ENCODE measurements at places on chromosomes 5 and 9. TPM values are rescaled to one million over a fixed set of nuclear protein-coding genes. Genes with fewer than 3 reads are reported as not detected.

DNA sequence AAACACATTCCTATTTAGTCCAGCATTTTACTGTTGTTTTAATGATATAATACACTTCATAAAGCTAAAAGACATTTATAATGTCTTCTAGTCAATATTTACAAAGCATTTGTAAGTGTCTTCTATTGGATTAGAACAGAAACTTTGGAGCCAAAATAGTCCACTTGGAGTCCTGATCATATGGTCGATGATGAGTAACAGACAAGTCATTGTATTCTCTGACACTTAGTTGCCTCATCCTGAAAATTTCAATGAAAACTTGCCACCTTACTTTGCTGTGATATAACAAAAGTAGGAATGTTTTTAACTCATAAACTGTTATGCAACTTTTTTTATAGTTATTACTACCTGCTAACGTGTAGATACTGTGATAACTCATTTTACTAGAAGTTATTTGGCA, 132.5 kb downstream of the GABRB2 start:
- no peak for DNase-seq

GRCh38 chr5:124744170-124744971, 2.1 kb downstream of the ZNF608 start:
- no peak for DNase-seq

Gene SHC3
- 3.5 TPM for total RNA-seq

Gene GRIN3A
- not detected for total RNA-seq

DNA sequence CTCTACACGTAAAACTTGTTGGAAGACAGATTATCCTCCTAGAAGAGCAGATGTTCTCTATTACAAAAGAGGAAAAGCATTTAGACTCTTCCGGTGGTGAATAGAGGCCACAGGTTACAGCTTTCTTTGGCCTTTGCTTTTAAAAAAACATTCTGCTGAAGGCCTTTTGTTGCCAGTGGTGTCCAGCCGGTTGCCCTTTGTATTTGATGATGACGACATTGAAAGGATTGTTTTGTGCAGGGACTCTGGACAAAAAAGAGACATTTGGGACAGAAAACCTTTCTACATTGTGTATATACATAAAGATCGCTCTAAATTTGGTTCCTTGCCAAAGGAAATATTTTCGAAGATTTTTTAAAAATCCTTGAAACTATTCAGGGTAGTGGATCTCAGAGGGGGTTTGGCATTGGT, 180.3 kb downstream of the C9orf152 start:
- no peak for DNase-seq

Gene PCDHGB2
- 5.1 TPM for total RNA-seq

DNA sequence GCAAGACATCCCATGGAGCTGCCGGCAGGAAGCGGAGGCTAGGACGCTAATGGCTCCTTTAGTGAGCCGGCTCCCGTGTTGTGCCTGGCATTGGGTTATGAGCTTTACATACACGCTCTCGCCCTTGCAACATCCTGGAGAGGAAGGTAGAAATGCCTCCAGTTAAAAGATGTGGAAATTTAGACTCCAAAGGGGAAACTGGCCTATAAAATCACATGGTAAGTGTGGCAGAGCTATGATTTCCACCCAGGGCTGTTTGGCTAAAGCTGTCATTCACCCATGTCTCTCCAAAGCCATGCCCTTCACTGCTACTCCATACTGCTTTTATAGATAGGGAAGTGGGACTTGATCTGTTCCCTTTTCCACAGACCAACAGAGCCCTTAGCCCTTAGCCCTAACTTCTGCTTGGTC, 5.2 kb downstream of the GM2A start:
- DNase-seq, result no peak

Gene KCNV2
- total RNA-seq, result not detected

Gene PTPN3
- 4.1 TPM for total RNA-seq

DNA sequence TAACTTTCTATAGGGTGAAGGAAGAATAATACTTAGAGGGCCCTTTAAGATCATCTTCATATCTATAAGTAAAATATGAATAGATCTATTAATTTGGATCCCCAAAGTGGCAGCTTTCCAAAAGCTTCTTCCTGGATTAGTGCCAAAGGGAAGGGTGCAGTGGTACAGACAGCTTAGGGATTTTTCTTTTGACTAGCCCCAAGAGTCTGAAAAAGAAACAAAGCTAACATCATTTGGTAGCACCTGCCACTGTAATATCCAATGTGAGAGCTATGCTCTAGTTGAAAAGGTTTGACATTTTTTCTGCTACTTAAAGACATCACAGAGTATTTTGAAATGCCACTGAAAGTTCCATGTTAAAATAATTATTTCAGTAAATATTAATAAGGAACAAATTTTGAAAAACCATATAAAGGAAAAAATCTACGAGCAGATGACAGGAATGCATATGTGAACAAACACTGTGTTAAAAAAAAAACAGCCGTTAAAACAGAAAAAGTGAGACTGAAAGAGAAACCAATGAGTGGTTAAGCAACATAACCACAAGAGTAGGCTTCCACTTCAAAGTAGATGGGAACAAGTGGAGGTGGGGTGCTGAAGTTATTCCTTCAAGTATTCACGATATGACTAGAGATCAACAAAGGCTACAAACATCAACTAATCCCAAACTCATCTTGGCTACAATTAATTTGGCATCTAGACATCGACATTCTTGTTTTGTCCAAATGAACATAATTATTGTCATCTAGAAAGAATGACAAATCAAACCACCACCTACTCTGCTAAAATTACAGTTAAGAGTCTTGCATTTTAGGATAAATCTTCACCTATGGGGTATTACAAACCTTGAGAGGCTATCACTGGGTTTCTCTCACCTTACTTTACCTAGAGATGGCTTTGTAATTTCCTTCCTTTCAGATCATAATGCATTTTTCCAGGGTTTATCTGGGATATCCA, 137.5 kb downstream of the CPLANE1 start:
- DNase-seq, result no peak

Gene SGCD
- 1.1 TPM for total RNA-seq

- no peak for DNase-seq
Observed at GRCh38 chr9:128409978-128410377, 10.7 kb upstream of the CERCAM start.

DNA sequence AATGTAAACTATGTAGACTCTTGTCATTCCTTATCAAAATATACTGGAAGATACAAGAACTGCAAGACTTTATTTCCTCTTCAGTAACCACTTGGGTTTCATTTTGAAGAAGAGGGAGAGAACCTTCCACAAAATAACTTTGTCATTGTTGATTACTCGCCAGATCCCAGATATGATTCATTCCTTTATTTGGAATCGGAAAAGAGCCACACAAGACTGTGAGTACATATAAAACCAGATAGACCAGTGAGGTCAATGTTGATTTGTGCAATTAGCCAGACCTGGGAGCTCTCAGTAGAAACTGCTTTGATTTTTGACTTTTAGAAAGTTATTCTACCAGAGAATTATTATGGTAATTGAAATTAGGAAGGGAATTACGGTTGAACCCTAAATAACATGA, 146.1 kb downstream of the TMEM167A start:
- no peak for DNase-seq

Gene TMEM38B
- 20.1 TPM for total RNA-seq

Gene SV2C
- total RNA-seq, result 0.09 TPM

- DNase-seq, result no peak
Observed at GRCh38 chr9:83981126-83981871, 694 bp downstream of the RMI1 start.

GRCh38 chr9:136941231-136942111, 3.1 kb downstream of the FBXW5 start:
- no peak for DNase-seq

DNA sequence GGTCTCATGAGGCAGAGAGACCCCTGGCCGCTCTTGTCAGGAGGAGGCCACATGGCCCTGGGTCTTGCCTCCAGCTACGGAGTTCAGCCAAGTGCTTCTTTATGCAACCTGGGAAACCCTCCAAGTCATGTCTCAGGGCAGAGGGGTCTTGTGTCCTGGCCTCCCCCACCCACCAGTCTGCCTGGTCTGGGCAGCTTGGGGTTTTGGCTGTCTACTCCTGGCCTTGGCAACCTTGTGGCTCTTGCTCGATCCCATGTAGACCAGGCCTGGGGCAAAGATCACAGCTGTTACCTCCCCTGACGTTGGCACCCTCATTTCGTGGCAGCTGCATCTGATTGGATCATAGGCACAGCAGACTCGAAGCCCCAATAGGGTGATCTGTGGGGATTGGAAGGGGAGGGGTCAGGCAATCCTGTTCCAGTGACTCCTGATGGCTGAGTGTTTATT, 28.4 kb downstream of the JADE2 start:
- DNase-seq, result no peak
